ENCODE measurements at places on chromosomes 4 and X.
A peak's percentile ranks its signal among the peaks of the same experiment; 100 is the strongest.

DNA sequence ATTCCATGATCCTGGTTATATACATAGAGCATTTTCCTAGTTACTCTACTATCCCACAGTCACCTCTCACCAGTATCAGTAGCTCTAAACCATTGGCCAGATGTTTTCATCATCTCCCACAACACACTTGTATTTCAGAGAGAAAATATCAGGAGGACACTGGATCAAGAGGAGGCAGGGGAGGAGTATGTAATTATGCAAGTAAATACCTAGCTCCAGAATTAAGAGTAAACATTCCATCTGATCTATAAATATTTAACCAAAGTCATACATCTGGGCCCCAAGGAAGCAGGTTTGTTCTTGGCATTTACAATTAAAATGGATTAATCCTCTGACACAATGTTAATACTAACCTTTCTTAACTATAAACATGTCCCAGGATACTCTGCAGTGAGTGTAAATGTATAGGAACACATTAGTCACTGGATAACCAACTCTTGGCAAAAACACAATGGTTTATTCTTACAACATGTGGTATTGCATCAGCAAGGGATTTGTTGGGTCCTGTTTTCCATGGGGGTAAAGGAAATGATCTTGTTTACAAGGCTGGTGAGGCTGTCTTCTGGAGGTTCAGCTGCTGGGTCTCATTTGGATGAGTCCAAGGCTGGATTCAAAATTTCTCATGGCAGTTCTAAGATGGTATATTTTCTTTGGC lies 170.1 kb downstream of the ATG4A start:
- peak; percentile 7 for DNase-seq

- no peak for DNase-seq
These were observed 52.6 kb downstream of the PCYT1B start for GRCh38 chrX:24594501-24594900.

DNA sequence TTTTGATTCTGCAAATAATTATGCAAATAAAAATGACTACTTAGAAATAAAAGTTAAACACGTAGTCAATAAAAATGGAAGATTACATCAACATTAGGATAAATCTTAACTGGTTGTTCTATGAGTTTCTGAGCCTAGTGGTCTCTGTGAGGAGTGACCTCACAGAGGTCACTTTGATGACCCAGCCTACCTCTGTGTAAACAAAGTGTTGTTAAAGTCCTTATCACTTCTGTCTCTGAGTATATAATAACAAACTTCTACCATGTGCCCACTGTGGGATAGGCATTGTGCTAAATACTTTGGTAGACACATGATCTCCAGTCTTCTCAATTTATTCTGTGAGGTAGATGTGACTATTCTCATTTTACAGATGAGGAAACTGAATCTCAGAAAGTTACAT lies 85.4 kb downstream of the PDE5A start:
- no peak for DNase-seq

GRCh38 chr4:115090483-115091075 lies 22.8 kb downstream of the NDST4 start:
- no peak for DNase-seq

DNA sequence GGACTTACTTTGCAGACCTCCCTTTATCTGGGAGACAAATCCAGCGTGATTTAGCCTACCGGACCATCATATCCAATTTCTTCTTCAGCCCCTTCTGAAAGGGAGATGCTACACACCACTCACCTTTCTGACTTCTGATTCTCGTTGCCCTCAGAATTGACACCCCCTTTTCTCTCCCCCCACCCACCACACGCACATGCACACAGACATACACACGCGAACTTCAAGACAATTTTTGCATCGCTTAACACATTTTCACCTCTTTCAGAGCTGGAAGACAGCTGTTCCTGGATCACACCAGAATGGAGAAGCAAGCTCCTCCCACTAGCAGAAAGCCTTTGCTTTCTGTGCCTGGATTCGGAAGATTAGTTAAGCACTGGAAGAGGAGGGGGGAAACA lies 1.0 kb upstream of the SNCA start:
- no peak for DNase-seq

- DNase-seq: no peak
These were observed 11.3 kb upstream of the UGT2A3 start for GRCh38 chr4:68962868-68963267.

GRCh38 chrX:30786374-30786773 lies 102.7 kb downstream of the TAB3 start:
- no peak for DNase-seq
